ENCODE measurements at places on chromosomes 3 and 15. TPM values are rescaled to one million over a fixed set of nuclear protein-coding genes. Genes with fewer than 3 reads are reported as not detected.

ADGRG7 gene
- total RNA-seq, result not detected

ZNF660 gene
- total RNA-seq, result 2.4 TPM

CHCHD6 gene
- total RNA-seq, result 9.3 TPM

PLSCR2 gene
- total RNA-seq, result not detected

TTC23 gene
- total RNA-seq, result 22.3 TPM

GNAT1 gene
- total RNA-seq, result under 0.01 TPM

CCK gene
- not detected for total RNA-seq

LRRC34 gene
- 2.4 TPM for total RNA-seq

SPESP1 gene
- total RNA-seq, result 4.0 TPM

PPP1R14D gene
- not detected for total RNA-seq

TRH gene
- not detected for total RNA-seq

SAMMSON gene
- total RNA-seq, result not detected

GRCh38 chr15:61534986-61535385, 305.9 kb upstream of the RORA start:
- no peak for DNase-seq

DNA sequence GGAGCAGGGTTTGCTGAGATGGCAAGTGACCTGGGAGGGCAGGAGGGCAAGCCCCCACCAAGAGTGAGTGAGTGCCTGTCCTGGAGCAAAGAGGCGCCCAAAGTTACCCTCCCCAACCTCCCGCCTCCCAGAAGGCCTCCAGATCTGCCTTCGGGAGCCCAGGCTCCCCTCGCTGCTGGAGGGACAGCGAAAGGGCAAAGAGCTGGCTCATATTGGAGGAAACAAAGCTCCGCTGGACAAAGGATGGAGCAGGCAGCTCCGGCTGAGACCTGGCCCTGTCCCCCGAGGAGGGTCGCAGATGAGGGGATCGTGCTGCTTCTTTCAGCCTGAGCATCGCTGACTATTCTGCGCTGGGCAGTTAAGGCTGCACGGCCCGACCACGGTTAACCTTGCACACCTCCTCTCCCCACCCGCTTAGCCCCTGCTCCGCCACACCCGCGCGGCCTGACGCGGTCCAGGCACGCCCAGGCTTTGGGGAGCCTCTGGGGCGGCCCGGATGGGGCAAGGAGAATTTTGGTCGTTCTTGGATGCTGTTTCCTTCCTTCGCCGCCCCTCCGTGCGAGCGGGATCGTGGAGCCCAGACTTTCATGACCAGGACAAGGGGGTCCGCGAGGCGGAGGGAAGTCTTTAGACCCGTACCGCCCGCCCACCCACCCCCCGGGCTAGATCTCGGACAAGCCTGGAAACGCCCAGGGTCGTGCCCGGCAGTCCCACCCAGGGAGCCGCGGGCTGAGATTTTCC, 651 bp downstream of the PLCD1 start:
- DNase-seq, result no peak

GRCh38 chr3:59839810-59840515, 790.1 kb upstream of the CFAP20DC start:
- DNase-seq, result no peak

- no peak for DNase-seq
These were observed 341.7 kb upstream of the UBE2E2 start for GRCh38 chr3:22861426-22861825.

- DNase-seq, result no peak
These were observed 137.3 kb upstream of the BHLHE40 start for GRCh38 chr3:4841776-4842440.

DNA sequence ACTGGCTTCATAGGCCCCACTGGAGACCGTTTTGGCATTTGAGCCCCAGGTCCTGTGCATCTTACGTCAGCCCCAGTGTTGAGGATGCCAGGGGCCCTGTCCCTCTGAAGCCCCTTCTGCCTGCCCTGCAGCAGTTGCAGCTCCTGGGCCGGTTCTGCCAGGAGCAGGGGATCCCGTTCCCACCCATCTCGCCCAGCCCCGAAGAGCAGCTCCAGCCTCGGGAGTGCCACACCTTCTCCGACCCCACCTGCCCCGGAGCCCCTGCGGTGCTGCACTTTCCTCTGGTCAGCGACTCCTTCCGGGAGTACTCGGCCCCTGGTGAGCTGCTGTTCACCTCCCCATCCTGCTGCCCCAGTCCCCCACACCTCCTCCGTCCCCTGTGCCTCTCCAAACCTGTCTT, 8.6 kb downstream of the PLA2G4B start:
- no peak for DNase-seq

GRCh38 chr15:46556010-46556409, 921.2 kb downstream of the SQOR start:
- no peak for DNase-seq

- no peak for DNase-seq
These were observed 54.9 kb downstream of the ABCC5 start for GRCh38 chr3:183962807-183963206.

DNA sequence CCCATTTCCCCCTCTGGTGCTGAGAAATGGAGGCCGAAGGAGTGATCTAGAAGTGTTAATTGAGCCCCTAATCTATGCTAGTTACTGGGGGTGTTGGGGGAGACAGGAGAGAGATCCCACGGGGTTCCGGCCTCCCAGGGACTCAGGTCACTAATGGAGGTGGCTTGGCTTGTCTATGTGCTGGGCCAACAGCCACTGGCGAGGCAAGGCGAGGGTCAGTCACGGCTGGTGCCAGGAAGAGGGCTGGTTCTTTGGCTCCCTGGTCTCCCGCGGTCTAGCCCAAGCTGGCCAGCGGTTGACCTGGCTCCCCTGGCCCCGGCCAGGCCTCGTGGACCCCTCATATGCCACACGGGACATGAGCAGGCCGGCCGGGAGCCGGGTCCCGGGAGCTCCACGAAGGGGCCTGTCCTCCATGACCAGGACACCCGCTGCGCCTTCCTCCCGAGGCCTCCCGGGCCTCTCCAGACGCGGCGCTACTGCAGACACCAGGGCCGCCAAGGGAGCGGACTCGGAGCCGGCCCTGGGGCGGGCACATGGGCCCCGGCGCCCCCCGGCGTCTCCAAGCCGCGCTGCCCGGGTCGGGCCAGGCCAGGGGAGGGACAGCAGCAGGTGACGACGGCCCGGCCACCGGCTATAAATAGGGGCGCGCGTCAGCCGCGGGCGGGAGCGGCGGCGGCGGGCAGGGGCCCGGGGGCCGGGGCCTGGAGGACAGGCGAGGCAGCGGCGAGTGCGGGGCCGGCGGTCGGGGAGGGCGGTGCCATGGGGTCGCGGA, at the start of gene ALPK3:
Gene ALPK3, plus strand, starts transcription at position 663 of the 772 bp plus-strand sequence. Its CDS starts 97 bp downstream, at position 760.
- no peak for DNase-seq

- DNase-seq, result no peak
These were observed 327.4 kb downstream of the SHQ1 start for GRCh38 chr3:72520690-72521308.

GRCh38 chr3:177973241-177973840, 562.9 kb upstream of the KCNMB2 start:
- no peak for DNase-seq

DNA sequence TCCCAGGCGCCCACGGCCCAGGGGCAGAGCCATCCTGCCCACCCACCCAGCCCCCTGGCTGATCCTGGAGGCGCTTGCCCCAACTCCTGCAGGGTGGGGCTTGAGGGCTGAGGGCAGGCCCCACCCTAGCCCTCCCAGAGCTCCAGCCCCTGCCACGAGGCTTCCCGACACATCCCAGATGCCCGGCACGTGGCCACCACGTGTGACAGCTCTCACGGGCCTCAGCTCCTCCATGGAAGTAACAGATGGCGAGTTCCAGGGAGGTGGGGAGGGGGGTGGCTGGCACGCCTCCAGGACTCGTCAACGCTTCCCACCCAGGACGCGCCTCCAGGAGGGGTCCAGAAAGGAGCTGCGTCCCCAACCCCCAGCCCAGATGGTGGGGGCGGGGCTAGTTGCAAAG, 29.1 kb downstream of the PLXND1 start:
- no peak for DNase-seq

GRCh38 chr15:71611553-71612396, 198.6 kb upstream of the NR2E3 start:
- no peak for DNase-seq

DNA sequence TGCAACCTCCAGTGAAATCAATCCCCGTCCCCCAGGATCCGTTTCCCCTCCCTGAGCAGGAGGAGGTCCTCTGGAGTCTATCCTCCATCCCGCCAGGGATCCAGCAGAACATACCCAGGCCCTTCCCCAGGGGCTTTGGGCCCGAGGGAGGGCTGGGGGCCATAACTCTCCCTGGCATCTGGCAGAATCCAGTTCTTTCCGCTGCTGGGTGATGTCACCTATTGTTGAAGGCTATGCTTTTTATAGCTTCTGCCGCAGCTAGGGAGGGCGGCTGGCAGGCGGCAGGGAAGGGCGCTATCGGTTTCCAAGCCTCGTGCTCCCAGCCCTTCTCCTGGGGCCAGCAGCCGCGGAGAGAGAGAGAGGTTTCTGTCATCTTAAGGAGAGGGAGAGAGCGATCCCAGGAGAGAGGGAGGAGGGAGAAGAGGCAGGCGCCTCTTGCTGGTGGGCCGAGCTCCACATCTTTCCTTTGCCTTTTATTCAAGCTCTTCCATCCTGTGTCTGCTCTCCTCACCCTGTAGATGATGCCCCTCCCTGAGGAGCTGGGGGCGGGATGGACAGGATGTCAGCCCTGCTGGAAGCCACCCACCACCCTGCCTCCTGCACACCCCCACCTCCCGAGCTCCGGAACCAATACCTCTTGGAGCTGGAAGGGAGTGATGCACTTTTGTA, 120.1 kb downstream of the ANP32A start:
- peak; percentile 20 for DNase-seq

DNA sequence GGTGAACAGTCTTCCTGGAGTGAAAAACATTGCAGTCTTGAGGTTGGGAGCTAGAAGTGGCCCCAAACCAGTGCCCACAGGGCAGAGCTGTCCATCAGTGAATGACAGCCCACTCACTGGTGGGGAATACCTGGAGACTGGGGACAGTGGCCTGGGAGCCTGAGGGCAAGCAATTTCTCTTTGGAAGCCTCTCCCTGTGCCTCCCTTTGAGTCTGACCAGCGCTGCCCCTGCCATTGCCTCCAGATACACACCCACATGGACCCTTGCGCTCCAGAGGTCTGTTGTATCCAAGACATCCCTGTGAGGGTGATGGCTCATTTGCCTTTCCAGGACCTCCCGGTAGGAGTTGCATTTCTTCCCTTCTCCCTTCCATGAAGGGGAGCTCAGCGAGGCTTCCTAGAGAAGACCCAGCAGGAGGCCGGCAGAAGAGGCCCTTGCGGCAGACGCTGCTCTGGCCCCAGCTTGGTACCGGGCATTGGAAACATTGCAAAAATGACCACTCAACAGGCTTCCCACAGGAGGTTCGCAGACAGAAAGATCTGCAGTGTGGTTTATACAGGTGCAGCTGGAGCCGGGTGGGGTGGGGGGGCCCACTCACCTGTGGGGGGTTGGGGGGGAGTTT, 38.5 kb downstream of the KLF13 start:
- no peak for DNase-seq

- DNase-seq, result no peak
These were observed 15.8 kb downstream of the NPTN start for GRCh38 chr15:73617301-73617831.

GRCh38 chr15:70726753-70727152, 36.6 kb downstream of the UACA start:
- no peak for DNase-seq

DNA sequence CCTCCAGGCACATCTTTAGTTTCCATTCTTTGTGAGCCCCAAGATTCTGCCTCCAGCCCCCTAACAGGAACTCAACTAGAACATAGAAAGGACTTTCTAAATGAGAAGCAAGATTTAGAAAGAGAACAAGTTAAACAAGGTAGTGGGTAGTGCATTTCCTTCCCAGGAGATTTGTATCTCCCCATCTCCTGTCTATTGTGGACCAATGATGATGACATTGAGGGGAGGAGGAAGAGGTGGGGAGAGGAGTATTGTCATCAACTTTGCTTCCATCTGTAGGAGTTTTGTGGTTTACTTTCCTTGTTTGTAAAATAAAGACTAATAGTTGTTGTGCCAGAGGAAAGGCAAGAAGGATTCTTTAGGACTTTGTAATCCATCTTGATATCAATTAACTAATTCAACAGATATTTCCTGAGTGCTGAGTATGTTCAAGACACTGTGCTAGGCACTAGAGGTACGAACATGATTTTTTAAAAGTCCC, 235.3 kb upstream of the ROPN1 start:
- no peak for DNase-seq

DNA sequence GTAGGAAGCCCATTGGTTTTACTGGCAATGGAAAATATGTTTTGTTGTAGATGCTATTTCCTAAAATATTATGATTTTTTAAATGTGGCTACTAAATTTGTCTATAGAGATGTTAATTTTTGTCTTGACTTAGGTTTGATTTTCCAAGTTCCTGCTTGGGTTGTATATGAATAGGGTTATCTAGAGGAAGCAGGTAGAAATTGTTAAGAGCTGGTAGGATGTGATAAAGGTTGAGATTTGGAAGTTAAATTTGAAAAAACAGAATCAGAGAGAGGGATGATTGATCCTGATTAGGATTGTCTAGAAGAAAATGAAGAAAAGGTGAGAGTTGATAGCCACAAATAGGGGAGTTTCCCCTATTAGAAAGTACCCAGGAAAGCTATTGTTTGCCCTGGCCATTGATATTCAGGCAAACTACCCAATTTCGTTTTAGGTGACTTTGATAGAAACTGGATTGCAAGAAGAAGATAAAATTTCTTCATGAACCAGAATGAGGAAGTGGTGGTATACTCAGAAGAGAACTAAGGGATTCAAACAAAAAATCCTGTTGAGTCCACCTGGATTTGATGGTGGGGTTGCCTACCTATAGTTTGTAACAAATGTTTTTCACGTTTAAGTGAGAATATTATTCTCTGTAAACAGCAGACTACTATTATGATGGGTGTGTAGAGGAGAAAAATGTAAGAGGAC, 91.2 kb upstream of the PHLDB2 start:
- DNase-seq, result no peak

- no peak for DNase-seq
These were observed 66.6 kb upstream of the TBC1D5 start for GRCh38 chr3:17808994-17809393.

DNA sequence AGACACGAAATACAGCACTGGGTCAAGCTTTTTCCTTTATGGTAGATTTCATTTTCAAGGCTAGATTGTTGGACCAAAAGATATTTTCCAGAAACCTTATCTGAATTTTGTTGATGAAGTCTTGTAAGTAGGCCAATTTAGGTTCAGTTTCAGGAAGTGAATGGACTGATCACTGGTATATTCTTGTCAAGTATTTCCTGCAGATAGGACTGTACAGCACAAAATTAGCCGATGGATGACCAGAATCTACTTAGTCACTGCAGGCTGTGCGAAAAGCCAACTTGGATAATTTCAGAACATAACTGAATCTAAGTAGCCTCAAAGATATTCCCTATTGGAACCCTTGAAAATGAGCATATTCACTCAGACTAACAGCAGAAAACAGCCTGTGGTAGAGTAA, 206.5 kb downstream of the NR1D2 start:
- no peak for DNase-seq

DNA sequence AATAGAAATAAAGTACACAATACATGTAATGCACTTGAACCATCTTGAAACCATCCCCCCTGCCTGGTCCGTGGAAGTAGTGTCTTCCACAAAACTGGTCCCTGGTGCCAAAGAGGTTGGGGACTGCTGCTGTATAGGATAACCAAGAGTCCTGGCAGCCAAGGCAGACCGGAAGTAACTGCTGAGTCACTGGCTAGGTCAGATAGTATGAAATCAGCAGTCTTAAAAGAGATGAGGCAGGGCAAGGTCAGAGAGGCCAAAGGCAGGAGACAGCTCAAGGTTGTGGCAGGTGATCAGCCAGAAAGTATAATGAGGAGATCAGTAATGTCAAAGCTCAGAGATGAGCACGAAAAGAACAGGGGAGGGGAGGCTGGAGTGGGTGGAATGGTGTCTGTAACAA, 60.2 kb downstream of the MAP3K13 start:
- no peak for DNase-seq

- no peak for DNase-seq
These were observed 82.2 kb downstream of the KLF15 start for GRCh38 chr3:126274735-126275619.

GRCh38 chr15:78319588-78319987, 20.2 kb upstream of the SKIC8 start:
- DNase-seq, result no peak

Data from pulmonary artery endothelial cell (primary cell).